ENCODE measurements at places on chromosomes 4 and X.
A peak's percentile ranks its signal among the peaks of the same experiment; 100 is the strongest.

GRCh38 chrX:155144926-155145325 is 71.3 kb upstream of the VBP1 start:
- DNase-seq: no peak

GRCh38 chrX:104112326-104112951 is at the start of gene ZCCHC18:
Gene ZCCHC18, plus strand, starts transcription at chrX:104112523. Its CDS starts 1,589 bp downstream, at chrX:104114112.
- DNase-seq: peak; percentile 33

- DNase-seq: no peak
These were observed 201.9 kb upstream of the BCOR start for GRCh38 chrX:40299641-40300046.

DNA sequence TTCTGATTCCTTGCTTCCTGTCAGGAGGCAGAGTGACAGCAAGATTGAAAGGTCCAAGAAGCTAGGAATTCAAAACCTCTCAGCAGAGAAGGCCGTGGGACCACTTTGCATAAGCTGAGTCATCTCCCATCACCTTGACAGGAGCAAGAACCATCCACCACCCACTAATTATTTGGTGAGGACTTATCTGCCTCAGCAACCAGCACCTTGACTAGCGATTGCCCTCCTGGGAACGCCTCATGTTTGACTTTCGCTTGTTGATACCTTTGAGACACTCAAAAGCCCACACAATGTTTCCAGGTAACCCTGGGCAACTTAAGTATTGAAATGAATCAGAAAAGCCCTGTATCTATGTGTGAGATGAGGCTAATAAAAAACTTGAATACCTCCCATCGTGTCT is 233.5 kb upstream of the GYPA start:
- DNase-seq: no peak

DNA sequence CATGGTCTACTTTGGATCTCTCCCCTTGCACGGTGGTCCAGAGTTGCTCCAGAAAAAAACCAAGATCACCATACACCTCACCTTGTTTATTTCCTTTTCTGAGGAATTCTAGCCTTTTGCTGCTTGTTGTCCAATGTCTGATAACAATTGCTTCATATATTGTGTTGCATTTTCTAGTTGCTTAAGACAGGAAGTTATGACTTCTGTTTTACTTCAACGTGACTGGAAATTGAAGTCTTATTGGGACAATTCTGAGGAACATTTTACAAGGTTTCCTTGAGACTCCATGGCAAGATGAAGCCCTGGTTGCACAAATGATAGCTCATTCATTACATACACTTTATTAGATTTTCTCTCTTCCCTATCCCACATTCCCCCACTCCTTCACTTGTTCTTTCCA is 5.2 kb downstream of the CXCL1 start:
- DNase-seq: no peak

DNA sequence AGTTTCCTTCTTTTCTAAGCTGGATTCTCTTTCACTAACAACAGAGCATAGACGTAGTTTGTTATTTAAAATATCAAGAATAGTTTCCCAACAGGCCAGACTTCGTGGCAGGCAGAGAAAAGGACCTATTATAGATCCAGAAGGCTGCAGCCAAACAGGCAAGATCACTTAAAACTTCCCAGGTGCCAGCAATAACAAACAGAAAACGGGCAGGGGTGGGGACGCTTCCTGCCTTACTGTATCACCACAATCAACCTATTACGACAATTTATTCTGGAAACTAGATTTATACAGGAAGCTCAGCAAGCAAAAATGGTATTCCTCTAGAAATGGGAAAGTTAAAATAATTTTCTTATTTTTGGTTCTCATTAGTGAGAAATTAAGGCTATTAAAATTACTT is 22.1 kb downstream of the RWDD4 start:
- DNase-seq: no peak

- DNase-seq: no peak
These were observed 42.2 kb upstream of the GUCY1A1 start for GRCh38 chr4:155624478-155624877.
